ENCODE measurements at places on chromosomes 12 and 14.
A peak's percentile ranks its signal among the peaks of the same experiment; 100 is the strongest.

DNA sequence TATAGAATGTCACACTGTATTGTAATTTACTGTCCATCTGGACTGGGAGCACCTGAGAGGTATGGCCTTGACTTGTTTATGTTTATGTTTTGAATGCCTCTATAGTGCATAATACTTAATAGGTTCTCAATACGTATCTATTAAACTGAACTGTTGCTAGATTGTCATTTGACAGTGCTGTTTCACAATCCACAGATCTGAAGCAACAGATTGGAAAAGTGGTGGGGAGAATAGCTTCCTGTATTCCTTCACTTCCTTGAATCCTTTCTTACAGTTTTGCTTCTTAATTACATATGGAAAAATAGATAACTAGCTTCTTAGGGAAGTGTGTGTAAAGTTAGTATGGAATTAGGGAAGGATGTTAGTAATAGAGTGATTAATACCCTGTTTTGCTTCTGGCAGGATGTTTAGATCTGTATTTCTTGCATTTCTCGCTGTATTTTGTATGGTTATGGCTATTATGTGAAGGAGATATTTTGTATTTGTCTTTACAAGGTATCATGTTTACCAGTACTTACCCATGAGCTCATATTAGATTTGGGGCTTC lies 4.5 kb downstream of the CNOT2 start:
- DNase-seq: no peak

DNA sequence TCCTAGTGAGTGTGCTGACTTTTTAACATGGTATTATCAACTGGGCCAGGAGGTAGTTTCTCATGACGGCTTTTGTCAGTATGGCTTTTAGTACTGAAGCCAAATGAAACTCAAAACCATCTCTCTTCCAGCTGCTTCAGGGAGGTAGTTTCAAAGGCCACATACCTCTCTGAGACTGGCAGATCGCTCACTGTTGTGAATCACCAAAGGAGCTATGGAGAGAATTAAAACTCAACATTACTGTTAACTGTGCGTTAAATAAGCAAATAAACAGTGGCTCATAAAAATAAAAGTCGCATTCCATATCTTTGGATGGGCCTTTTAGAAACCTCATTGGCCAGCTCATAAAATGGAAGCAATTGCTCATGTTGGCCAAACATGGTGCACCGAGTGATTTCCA lies 141.1 kb downstream of the HMGA2 start:
- DNase-seq: no peak

- DNase-seq: no peak
Observed at GRCh38 chr12:6382371-6382770, 1.6 kb upstream of the LTBR start.

DNA sequence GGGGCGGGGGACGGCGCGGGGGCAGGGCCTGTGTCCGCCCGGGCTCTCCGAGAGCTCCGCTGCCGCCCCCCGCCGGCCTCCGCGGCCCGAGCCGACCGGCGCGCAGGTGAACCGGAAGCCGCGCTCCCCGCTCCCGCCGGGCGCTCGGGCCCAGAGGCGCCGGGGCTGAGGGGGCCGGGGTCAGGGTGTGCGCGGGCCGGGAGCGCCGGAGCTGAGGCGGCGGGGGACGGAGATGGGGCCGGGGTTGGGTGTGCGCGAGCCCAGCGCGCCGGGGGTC lies 431 bp downstream of the HIP1R start:
- no peak for DNase-seq

- DNase-seq: no peak
Observed at GRCh38 chr14:95761436-95761835, 47.5 kb upstream of the TCL1A start.

- no peak for DNase-seq
Observed at GRCh38 chr14:100872259-100873095, 31.0 kb downstream of the RTL1 start.

DNA sequence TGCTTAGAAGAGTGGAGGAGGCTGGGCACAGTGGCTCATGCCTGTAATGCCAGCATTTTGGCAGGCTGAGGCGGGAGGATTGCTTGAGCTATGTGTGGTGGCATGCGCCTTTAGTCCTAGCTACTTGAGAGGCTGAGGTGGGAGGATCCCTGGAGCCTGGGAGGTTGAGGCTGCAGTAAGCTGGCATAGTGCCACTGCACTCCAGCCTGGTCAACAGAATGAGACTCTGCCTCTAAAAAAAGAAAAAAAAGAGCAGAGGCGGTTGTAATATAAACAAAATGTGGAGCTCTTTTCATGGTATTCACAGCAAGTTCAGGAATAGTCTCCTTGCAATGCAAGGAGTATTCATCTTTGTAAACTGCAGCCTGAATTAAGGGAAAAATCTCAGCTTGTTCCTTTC lies 27.2 kb downstream of the ARID2 start:
- DNase-seq: no peak

DNA sequence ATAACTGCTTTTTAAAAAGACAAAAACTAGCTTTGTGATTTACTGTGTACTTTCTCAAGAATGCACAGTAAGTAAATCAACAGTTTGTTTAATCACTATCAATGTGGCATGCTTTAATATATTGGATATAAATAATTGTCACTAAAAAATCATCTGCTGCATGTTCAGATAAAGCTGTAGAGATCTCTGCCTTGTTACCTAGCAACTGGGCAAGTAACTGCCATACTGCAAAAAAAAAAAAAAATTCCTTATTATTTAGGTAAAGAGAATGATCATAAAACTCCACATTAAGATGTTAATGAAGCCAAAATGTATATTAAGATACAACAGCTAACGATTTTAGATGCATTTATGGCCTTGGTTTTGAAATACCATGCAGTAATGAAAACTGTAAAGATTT lies 237.4 kb downstream of the APAF1 start:
- DNase-seq: no peak

DNA sequence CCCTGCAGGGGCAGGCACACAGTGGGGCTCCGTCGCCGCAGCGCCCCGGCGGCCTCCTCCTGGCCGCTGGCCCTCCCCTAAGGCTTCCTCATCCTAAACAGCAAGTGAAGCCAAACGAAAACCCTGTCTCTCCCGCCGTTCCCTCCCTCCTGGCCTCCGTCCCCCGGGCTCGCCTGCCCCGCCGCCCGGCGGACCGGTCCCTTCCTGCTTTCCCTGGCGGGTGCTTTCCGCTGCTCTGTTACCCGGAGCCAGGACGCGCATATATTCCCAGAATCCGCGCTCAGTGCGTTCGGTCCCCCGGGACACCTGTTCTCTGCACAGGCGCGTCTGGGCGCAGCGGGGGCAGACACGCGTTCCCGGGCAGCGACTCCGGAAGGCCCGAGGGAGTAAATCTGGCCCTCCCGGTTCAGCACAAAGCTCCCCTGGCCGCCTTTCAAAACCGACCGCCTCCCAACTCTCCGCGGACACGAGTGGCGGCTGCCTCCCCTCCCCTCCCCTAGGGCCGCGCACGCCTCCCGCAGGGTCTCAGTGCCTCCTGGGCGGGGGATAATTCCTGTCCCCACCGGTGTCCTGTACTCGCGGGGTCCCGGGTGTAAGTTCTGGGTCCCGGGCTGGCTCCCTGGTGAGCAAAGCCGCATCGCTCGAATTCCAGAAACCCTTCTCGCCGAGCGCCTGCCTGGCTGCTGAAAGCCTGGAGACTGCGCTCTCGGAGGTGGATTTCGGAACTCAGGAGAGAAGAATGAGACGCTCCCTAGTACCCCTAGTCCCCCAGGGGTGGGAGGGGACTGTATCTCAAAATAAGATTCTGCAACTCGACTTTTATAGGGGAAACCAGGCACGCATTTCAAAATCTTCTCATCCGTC lies 21.4 kb upstream of the CEP170B start:
- no peak for DNase-seq

- DNase-seq: peak; percentile 57
Observed at GRCh38 chr12:15811214-15812127, 22.3 kb upstream of the EPS8 start.

DNA sequence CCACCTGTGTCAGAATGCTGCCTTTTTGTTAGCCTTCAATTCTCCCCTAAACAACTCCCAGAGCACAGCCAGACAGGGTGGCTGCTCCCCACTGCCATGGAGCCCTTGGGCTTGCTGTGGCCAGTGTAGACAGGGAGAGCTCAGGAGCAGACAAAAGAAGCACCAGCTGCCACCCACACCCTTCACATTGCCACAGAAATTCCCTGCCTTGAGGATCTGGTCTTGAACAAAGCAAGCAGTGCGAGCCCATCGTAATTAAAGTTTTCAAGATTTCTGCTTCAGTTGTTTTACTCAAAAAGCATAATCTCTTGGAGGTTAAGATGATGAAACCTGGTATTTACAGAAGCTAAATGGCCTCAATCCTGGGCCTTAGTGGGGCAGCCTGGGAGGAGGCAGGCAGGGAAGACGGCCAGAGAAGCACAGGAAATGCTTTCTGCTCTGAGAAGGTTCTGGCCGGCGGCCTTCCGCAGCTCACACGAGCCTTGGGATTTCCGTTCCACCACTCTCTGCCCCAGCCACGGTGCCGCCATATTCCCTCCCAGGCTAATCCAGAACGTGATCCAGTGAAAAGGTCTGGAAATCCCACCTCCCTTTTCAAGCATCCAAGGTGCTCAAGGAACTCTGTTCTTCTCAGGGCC lies 535.2 kb downstream of the BCL11B start:
- DNase-seq: no peak

DNA sequence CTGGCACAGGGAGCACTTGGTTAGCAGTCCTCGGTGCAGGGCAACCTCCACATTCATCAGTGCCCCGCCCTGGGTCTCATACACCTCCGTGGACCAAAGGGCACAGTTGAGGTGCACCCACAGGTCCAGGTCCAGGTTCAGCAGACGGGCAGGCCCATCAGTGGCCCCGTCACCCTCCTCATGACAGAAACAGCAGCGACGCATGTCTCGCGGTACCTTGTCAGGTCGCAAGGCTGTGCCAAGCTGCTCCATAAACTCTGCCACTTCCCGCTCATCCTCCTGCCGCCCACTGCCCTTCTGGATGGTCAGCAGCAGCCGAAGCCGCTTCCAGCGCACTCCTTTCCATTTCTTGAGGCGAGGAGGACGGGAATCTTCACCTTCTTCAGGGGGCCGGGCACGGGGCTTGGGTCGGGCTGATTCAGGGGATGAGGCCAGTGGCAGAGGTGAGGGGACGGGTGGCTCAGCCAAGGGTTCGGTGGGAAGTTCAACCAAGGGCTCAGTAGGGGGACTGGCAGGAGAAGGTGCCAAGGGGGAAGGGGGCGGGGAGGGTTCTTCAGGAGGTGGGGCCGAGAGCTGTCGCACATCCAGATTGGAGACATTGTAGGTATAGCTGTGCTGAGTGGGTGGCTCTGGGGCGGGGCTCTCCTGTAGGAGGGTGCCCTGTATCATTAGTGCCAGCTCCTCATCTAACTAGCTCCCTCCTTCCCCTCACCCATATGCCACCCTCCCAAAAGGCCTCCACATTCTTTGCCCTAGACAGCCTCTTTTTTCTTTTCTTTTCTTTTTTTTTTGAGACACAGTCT lies 8.3 kb upstream of the PRKAG1 start:
- no peak for DNase-seq

DNA sequence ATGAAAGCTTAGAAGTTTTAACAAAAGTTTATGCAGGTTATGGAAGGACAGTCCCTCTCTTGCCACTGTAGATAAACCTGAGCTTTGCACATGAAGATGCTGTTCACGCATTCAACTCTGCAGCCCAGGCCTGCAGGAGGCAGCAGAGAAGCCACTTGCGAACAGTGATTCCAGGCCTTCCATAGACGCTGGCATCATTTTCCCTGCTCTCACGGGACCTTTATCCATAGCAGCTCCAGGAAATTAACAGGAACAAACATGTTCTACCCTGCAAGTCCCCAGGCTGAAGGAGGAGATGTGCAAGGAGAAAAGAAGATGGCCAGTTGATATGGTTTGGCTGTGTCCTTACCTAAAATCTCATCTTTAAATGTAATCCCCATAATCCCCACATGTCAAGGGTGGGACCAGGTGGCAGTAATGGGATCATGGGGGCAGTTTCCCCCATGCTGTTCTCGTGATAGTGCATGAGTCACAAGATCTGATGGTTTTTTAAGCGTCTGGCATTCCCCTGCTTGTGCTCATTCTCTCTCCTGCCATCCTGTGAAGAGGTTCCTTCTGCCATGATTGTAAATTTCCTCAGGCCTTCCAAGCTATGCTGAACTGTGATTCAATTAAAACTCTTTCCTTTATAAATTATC lies 2.0 kb downstream of the ERP27 start:
- DNase-seq: no peak

DNA sequence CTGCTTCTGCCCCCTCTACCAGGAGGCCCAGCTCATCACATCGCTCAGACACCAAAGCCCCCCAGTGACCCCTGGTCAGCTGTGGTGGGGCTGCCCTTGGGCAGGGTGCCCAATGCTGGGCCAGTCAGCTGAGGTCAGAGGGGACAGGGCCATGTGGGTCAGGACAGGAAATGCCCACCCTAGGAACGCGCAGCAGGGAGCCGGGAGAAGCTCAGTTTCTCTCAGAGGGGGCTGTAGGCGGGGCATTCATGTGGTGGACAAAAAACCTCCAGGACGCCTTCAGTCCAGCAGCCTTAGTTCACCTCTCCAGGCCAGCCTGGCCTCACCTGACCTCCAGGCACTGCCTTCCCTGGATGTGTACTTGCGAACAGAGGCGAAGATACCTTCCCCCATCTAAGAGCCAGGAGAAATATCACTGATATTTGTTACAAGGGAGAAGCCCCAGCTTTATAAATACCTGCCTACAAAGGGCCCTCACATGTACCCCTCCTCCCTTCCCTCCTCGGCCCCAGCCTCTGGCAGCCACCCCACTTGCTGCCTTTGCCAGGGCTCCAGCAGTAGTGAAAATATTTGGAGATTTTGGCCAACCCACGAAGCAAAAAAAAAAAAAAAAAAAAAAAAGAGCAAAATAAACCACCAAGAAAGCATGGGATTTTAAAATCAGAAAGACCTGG lies 41.9 kb upstream of the PLEKHG6 start:
- DNase-seq: no peak

GRCh38 chr12:100823963-100824362 lies 29.4 kb downstream of the ANO4 start:
- DNase-seq: no peak

GRCh38 chr12:108969622-108970021 lies 51.2 kb downstream of the SVOP start:
- no peak for DNase-seq

GRCh38 chr12:113688313-113688712 lies 216.6 kb upstream of the LHX5 start:
- no peak for DNase-seq

GRCh38 chr14:70641548-70642302 lies at the start of gene TTC9:
Gene TTC9 (plus strand): TSS chr14:70641916. CDS start chr14:70642130, 214 bp downstream.
- DNase-seq: peak; percentile 53

DNA sequence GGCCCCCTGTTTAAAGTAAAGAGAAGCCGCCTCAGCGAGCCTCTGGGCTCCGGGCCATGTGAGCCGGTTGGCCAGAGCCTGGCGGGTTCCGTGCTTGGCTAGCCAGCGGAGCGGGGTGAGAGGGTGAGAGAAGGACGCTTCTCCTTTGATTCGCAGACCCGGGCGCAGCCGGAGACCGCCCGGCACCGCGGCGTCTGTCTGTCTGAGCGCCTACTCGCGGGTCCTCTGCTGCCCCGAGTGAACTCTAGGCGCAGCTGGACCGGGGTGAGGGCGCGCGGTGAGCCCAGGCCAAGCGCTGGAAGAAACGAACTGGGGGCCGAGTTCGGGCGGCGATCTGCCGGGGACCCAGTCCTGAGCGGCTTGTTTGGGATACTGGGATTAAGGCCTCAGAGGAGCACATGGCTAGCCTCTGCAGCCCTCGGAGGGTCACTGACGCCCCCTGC lies 41.4 kb upstream of the TBX5 start:
- peak; percentile 69 for DNase-seq

GRCh38 chr14:105117257-105117646 lies 51.3 kb downstream of the JAG2 start:
- DNase-seq: peak; percentile 2
